ENCODE measurements at places on chromosomes 3 and 15.

GRCh38 chr15:56804279-56804678 is 71.0 kb upstream of the ZNF280D start:
- no peak for DNase-seq

GRCh38 chr3:49658711-49659110 is 15.4 kb upstream of the APEH start:
- DNase-seq, result no peak

GRCh38 chr3:129260606-129261005 is 11.2 kb downstream of the COPG1 start:
- no peak for DNase-seq

GRCh38 chr3:149800693-149801092 is 8.3 kb upstream of the ANKUB1 start:
- DNase-seq, result no peak

Measured in fibroblast of upper back skin (primary cell).